Endothelial cell of umbilical vein (primary cell): ENCODE measurements at places on chromosomes 7 and 10.

DNA sequence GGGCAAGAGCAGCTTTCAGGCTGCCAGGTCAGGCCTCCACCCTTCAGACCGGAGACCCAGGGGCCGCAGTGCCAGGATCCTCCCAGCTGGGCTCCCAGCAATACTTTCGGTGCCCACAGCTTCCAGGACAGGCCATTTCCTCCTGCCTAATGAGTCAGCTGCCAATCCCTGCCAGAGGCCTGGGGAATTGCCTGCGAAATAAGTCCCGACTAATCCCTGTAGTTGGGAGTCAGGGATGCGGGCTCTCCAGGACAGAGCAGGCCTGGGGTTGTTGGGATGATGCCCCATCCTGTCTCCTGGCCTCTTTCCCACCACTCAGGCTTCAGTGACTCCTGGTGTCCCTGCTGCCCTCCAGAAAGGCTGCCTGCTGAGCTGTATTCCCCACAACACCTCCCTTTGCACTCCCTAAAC lies 143.5 kb upstream of the UNC5B start:
- no peak overlapping the region for H3K27ac ChIP-seq
- H3K27me3 ChIP-seq, result no peaks in the 10 kb centered on the region
- H3K4me1 ChIP-seq, result peaks cover 6% of the 10 kb centered on the region
- H3K36me3 ChIP-seq, result no peaks in the 10 kb centered on the region

GRCh38 chr7:38709123-38709522 lies 78.0 kb upstream of the AMPH start:
- no peaks in the 10 kb centered on the region for H3K36me3 ChIP-seq
- no peaks in the 10 kb centered on the region for H3K4me1 ChIP-seq
- peaks cover 2% of the 10 kb centered on the region for H3K27me3 ChIP-seq
- no peak overlapping the region for H3K27ac ChIP-seq
- H3K4me3 ChIP-seq, result no peak overlapping the region

DNA sequence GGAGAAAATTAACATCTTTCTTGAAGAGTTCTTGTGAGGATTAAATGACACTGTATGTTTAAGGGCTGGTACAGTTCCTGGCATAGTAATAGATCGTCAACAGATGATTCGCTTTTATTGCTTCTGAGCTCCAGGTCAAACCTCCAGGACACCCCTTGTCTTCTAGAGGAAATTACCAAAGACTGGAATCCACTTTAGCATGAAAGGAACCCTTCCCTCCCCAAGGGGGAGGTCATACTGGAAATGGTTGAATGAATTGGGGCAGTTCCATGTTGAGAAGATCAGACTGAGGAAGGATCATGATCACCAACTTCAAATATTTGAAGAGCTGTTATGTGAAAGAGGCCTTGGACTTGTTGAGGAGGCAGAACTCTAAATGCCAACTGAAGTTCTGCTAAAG lies 8.9 kb downstream of the NFE2L3 start:
- no peak overlapping the region for H3K4me3 ChIP-seq
- DNase-seq, result no peak
- no peaks in the 10 kb centered on the region for H3K27me3 ChIP-seq

- no peak overlapping the region for H3K4me3 ChIP-seq
- H3K27ac ChIP-seq, result no peak overlapping the region
- no peaks in the 10 kb centered on the region for H3K27me3 ChIP-seq
- no peaks in the 10 kb centered on the region for H3K4me1 ChIP-seq
Measured at GRCh38 chr10:132865851-132866600, 76.3 kb downstream of the CFAP46 start.

GRCh38 chr10:61618388-61618961 lies 44.3 kb upstream of the CABCOCO1 start:
- H3K4me1 ChIP-seq, result peaks cover 25% of the 10 kb centered on the region
- H3K27ac ChIP-seq, result no peak overlapping the region
- no peaks in the 10 kb centered on the region for H3K36me3 ChIP-seq
- peak; percentile 13 for DNase-seq

DNA sequence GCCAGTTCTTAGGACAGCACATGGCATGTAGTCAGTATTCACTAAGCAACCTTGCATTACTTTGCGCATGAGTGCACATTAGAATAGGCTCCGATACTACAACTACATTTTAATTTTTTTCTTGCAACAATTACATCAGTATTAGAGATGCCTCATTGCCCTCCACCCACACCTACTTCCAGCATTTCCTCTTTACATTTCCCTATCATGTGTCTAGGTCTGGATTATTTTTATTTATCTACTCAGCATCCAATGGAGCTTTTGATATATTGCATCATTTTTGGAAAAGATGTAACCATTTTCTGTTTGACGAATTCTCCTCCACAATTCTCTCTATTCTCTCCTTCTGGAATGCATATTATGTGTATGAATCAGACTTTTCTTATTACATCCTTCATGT lies 258.2 kb upstream of the GLI3 start:
- H3K27me3 ChIP-seq, result peaks cover 11% of the 10 kb centered on the region
- no peak overlapping the region for H3K27ac ChIP-seq
- no peaks in the 10 kb centered on the region for H3K36me3 ChIP-seq
- no peak overlapping the region for H3K4me3 ChIP-seq
- no peaks in the 10 kb centered on the region for H3K4me1 ChIP-seq

GRCh38 chr7:154628556-154628955 lies 374.4 kb downstream of the PAXIP1 start:
- no peak overlapping the region for H3K4me3 ChIP-seq
- no peak overlapping the region for H3K27ac ChIP-seq
- H3K4me1 ChIP-seq, result no peaks in the 10 kb centered on the region
- no peak for DNase-seq
- H3K27me3 ChIP-seq, result no peaks in the 10 kb centered on the region

- H3K27me3 ChIP-seq, result no peaks in the 10 kb centered on the region
- no peaks in the 10 kb centered on the region for H3K36me3 ChIP-seq
- no peak for DNase-seq
- H3K4me1 ChIP-seq, result peaks cover 6% of the 10 kb centered on the region
- H3K4me3 ChIP-seq, result no peak overlapping the region
Measured at GRCh38 chr10:11180228-11180627, 162.6 kb downstream of the CELF2 start.

DNA sequence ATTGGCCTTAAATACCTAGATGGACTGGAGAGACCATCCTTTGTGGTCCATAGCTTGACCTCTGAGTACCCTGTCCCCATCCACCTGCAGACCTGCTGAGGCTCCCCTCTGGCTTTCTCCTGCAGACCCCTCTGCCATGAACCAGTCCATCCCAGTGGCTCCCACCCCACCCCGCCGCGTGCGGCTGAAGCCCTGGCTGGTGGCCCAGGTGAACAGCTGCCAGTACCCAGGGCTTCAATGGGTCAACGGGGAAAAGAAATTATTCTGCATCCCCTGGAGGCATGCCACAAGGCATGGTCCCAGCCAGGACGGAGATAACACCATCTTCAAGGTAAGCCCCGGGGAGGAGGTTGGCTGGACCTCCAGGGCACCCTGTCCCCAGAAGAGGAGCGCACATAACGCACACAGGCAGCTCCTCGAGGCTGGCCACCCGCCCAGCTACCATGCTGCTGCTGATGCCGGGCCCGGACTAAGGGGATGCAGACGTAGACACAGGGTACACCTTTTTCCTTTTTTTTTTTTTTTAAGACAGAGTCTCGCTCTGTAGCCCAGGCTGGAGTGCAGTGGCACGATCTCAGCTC lies 4.3 kb downstream of the IRF5 start:
- DNase-seq, result no peak
- no peak overlapping the region for H3K4me3 ChIP-seq
- no peaks in the 10 kb centered on the region for H3K36me3 ChIP-seq
- H3K4me1 ChIP-seq, result peaks cover 7% of the 10 kb centered on the region
- peaks cover 16% of the 10 kb centered on the region for H3K27me3 ChIP-seq

- no peaks in the 10 kb centered on the region for H3K27me3 ChIP-seq
- no peak overlapping the region for H3K4me3 ChIP-seq
- no peak for DNase-seq
Measured at GRCh38 chr10:86449926-86450558, 71.5 kb downstream of the WAPL start.

DNA sequence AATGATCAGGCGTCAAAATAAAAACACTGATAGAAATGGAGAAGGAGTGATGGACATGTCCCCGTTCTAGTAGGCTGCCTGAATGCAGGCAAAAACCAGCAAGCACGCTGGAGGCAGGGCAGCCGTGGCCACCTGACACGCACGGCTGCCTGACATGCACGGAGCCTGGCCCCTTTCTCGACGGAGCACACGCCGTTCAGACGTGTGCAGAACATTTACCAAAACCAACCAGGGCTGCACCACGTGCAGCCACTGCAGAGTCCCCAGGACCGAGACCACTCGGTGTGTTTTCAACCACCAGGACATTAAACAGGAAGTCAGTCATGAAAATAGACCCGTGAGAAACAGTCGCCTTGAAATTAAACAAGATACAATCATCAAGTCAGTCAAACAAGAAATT lies 61.9 kb upstream of the NKX6-2 start:
- DNase-seq, result no peak
- H3K27ac ChIP-seq, result no peak overlapping the region
- H3K36me3 ChIP-seq, result no peaks in the 10 kb centered on the region
- no peaks in the 10 kb centered on the region for H3K4me1 ChIP-seq
